ENCODE measurements at places on chromosomes 3 and 15. TPM values are rescaled to one million over a fixed set of nuclear protein-coding genes. Genes with fewer than 3 reads are reported as not detected.

PIGBOS1 gene
- polyA plus RNA-seq, result 11.7 TPM

GRCh38 chr15:39583596-39584265, 2.9 kb downstream of the THBS1 start:
- peak; percentile 73 for DNase-seq

GRCh38 chr3:196335503-196335948, 2.7 kb downstream of the TM4SF19 start:
- DNase-seq, result no peak

DNA sequence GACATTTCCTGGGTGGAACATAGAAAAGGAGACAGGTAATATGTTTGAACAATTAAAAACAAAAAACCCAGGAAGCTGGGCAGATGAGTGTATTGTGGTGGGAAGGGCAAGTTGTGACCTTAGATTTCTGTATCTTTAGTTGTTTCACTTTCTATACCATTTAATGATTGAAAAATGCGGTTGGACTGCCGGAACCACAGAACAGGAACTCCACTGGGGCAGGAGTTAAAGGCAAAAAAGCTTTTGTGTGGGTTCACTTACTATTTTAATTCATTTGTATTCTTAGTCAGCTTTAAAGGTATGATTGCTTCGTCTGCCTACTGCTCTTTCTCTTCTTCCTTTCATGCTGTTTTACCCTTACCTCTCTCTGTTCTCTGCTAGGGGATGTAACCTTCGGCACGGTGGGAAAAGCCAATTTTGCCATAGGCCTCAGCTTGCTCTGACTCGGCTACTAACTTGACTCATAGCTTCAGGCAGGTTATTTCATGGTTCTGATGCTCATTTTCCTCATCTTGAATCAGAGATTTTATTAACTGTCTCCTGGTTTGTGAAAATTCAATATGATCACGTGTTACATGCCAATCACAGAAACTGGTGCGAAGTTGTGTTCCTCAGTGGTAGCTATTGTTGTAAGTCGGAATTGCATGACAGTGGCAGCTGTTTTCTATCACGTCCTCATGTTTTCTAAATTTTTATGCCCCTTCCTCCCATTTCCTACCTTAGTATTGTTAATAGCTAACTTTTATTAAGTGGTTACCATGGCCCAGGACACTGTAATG, 1.6 kb upstream of the MCTP2 start:
- no peak for DNase-seq

- DNase-seq, result peak; percentile 83
These were observed 160.0 kb downstream of the FRMD5 start for GRCh38 chr15:44034933-44035624.

DNA sequence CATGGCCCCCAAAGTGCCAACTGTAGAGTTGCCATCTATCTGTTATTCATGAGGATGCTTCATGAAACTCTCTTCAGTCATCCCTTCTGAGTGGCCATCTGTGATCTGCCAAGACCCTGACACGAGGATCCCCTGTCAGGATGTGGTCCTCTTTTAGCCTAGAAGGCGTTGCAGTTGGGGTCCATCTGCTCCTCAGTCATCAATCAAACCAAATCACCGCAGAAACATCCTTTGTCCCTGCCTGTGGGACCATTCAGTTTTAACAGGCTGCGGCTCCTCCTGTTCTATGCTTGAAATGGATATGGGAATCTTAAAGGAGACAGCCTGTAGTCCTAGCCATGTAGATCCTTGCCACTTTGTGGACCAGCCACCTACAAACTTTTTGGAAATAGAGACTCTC, 5.9 kb upstream of the RPS27L start:
- DNase-seq, result no peak

- no peak for DNase-seq
These were observed 243.8 kb upstream of the TLE3 start for GRCh38 chr15:70341566-70341965.

LMAN1L gene
- not detected for polyA plus RNA-seq

- peak; percentile 28 for DNase-seq
These were observed 221.2 kb downstream of the TUSC7 start for GRCh38 chr3:116930786-116931185.

THPO gene
- not detected for polyA plus RNA-seq

NPAP1 gene
- polyA plus RNA-seq, result not detected

GRCh38 chr15:33007303-33007855, 187.1 kb downstream of the FMN1 start:
- peak; percentile 35 for DNase-seq

- DNase-seq, result no peak
These were observed 325.4 kb downstream of the UACA start for GRCh38 chr15:70437882-70438451.

- no peak for DNase-seq
These were observed 485.2 kb downstream of the ROBO2 start for GRCh38 chr3:77524946-77525682.

GRCh38 chr15:90400759-90401314, 12.8 kb downstream of the IQGAP1 start:
- DNase-seq, result peak; percentile 96

KLHL6 gene
- not detected for polyA plus RNA-seq

GRCh38 chr3:133474817-133475216, 75.0 kb downstream of the BFSP2 start:
- DNase-seq, result no peak

- DNase-seq, result peak; percentile 6
These were observed 25.3 kb downstream of the ADGRG7 start for GRCh38 chr3:100634493-100635272.

KBTBD13 gene
- not detected for polyA plus RNA-seq

PIGX gene
- 9.4 TPM for polyA plus RNA-seq

FAM240A gene
- polyA plus RNA-seq, result not detected

ARNT2 gene
- polyA plus RNA-seq, result 18.2 TPM

SLC7A14 gene
- polyA plus RNA-seq, result 2.5 TPM

DNA sequence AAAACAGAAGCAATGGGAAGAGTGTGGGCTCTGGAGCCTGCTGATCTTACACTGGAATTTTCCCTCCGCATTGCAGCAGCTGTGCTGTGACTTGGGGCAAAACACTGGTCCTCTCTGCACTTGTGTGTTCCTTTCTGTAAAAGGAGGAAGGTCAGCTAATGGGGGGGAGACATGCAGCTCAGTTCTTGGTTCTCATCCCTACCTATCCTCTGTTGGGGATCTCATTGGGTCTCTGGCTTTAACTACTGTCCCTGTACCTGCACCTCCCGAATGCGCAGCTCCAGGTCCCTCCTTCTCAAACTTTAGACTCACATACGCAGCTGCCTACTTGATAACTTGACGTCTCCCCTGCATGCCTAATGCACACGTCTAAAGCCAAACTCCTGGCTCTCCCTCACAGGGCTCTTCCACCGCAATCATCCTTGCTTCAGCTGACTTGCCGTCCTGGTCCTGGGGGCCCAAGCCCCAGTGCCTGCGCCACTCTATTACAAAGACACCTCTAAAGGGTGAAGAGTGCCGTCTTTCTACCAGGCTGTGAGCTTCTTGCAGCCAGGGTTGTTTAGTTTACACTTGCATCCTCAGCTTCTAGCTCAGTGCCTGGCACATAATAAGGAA, 5.9 kb upstream of the TMEM44 start:
- DNase-seq, result no peak

GRCh38 chr3:10244009-10244408, 4.2 kb upstream of the TATDN2 start:
- DNase-seq, result no peak

KNSTRN gene
- polyA plus RNA-seq, result 33.1 TPM

GRCh38 chr3:191244242-191244867, 45.3 kb downstream of the OSTN start:
- DNase-seq, result peak; percentile 35

DNA sequence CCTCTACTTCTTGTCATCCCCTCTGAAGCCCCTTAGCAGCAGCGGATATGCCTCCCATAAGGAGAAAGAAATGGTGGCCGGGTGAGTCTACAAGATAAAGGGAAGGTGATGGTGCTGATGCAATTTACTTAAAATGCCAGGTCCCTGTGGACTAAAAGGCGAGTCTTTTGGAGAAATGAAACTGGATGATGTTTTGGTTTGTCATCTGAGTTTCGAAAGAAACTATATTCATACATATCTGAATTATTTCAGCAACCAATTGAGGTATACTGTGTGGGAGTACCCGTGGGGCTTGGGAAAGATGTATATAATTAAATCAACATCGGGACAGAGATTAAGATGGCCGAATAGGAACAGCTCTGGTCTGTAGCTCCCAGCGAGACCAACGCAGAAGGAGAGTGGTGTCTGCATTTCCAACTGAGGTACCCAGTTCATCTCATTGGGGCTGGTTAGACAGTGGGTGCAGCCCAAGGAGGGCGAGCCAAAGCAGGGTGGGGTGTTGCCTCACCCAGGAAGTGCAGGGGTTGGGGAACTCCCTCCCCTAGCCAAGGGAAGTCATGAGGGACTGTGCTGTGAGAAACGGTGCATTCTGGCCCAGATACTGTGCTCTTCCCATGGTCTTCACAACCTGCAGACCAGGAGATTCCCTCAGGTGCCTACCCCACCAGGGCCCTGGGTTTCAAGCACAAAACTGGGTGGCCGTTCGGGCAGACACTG, 210.6 kb upstream of the CHRM5 start:
- no peak for DNase-seq

GRCh38 chr3:57557085-57557537, 1.0 kb downstream of the PDE12 start:
- peak; percentile 56 for DNase-seq

TGFBR2 gene
- polyA plus RNA-seq, result 58.1 TPM

GRCh38 chr3:115960799-115961198, 337.5 kb downstream of the GAP43 start:
- no peak for DNase-seq

C2CD4B gene
- polyA plus RNA-seq, result not detected

IQCF5 gene
- polyA plus RNA-seq, result not detected

C3orf62 gene
- polyA plus RNA-seq, result 3.1 TPM

DNA sequence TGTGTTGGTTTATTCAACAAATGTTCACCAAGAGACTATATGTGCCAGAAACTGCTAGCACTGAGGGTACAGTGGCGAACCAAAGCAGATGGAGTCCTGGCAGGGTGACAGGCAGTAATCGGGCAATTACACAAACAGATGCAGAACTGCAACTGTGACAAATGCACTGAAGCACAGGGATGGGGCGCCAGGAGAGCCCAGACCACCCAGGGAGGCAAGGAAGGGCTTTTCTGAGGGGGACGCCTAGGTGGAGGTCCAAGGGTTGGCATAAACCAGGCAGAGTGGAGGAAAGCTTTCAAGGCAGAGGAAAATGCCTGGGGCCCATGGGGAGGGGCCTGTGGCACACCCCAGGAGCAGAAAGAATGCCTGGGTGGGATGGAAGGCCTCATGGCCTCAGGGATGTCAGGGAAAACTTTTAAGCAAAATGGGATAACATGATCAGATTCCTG, 5.5 kb downstream of the DIS3L start:
- no peak for DNase-seq

EPHB1 gene
- 0.17 TPM for polyA plus RNA-seq

GRCh38 chr3:169295126-169295525, 368.4 kb downstream of the MECOM start:
- peak; percentile 42 for DNase-seq

PLA2G4E gene
- polyA plus RNA-seq, result not detected

LINGO1 gene
- polyA plus RNA-seq, result 0.05 TPM

GRCh38 chr3:190059242-190059590, 61.5 kb downstream of the P3H2 start:
- DNase-seq, result peak; percentile 74

DNA sequence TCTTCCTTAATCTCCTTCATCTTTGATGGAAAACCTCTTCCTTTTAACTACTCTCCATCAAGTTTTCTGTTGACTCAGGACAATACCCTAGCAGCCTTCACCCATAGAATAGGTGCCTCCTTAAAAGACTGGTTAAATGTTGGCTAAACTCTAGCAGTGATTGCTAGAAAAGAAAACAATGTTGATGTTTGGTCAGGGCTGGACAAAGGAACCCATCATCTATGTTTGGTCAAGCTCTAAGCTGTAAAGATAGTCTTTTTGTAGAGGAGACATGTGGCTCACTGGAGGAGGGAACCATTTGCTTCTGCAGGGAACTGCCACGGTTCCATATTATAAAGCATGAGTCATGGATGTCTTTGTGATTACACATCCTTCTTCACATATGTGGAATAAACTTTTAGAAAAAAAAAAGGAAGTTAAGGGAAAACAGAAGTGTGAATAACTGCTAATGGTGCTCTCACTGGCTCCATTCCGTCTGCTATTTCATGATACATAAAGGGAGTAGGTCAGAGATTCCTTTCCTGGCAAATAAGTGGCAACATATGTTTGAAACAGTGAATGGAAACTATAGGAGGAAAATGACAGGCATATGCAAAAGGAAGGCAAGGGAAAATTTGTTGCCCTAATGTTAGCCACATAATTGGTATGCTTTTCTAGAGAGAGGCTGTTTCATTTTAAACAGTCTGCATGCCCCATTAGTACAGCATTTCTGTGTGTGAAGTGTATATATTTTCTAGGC, 78.2 kb downstream of the CMSS1 start:
- DNase-seq, result peak; percentile 95

PIF1 gene
- polyA plus RNA-seq, result 19.9 TPM

All from IMR-90 (cell line).